HCT116 (cell line): ENCODE measurements at places on chromosomes 11 and 22. TPM values are rescaled to one million over a fixed set of nuclear protein-coding genes. Genes with fewer than 3 reads are reported as not detected.

- no peak for DNase-seq
These were observed 1.5 kb downstream of the ADORA2A start for GRCh38 chr22:24428751-24429410.

Gene INS
- total RNA-seq: 0.44 TPM

DNA sequence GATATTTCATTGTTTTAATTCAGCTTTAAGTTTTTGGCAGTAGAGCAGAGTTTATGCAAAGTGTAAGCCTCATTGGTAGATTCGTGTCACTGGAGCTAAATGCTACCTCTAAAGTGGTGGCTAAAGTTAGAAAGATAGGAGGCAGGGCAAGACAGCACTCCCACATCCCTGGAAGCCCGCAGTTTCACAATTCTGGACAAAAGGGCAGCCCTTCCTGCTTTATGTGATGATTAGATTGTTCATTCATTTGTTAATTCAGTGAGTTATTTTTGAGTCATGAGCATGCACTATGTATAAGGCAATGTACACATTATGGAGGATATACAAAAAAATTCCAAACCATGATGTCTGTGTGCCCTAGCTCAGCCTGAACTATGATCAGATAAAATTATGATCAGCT lies 52.1 kb upstream of the EIF3M start:
- DNase-seq: no peak

DNA sequence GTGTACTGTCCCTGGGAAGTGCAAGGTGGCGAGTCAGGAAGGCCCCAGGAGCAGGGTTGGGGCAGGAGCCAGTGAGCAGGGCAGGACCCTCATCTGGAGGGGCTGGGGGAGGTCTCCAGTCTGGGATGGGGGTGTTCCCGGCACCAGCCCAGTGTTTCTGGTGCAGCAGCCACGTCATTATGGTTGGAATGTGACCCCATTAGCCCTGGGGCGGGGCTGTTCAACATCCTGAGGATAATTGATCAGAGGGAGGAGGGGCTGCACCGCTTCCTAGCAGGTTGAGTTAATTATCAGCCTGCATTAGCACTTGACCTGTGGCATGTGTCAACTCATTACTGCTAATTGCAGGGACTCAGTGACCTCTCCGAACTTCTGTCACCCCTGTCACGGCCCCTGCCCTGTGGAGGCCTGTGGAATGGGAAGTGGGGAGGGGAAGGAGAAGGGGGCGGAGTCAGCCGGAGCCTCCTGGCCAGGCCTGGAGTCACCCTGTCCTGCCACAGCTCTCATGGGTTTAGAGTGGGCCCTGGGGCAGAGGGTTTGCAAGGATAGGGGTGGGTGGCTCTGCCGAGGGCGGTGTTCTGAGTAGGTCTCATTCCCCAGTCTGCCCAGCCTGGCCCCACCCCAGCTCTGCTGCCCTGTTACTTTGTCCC lies 52.8 kb upstream of the CCDC188 start:
- no peak for DNase-seq
